ENCODE measurements at places on chromosomes 6 and 20.

DNA sequence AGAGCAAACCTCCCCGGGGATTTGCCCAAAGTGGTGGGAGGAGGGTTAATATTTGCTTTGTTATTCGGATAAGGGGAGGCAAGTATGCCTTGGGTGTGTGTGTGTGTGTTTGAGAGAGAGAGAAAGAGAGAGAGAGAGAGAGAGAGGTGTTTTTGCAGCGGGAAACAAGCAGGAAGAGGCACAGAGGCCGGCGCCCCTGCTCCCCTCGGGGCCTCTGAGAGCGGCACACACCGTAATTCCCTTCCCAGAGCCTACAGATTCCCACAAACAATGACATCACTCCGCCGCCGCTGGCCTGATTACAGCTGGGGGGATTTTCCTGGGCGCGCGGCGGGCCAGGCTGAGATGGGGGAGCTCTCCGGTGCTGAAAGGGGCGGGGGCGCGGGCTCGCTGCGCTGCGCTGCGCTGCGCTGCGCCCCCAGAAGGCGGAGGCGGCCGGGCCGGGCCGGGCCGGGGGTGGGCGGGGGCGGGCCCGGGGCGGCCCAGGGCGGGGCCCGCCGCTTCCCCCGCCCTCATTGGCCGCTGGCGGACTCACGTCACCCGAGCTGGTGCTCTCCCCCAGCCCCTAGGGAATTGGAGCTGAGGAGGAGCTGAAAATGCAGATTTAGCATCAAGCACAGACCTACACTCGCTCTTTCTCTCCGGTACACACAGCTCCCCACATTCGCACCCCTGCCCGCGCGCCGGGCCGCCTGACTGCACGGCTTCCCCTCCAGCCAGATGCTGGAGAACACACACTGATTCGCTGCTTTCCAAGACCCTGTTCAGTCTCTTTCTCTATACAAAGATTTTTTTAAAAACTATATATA, at the start of gene PCSK2:
TSS of gene PCSK2 (plus strand) at position 631 of the 809 bp plus-strand sequence. CDS start 266 bp downstream, outside the sequence.
- DNase-seq, result peak; percentile 61

GRCh38 chr6:145891565-145891964, 72.6 kb downstream of the SHPRH start:
- no peak for DNase-seq

DNA sequence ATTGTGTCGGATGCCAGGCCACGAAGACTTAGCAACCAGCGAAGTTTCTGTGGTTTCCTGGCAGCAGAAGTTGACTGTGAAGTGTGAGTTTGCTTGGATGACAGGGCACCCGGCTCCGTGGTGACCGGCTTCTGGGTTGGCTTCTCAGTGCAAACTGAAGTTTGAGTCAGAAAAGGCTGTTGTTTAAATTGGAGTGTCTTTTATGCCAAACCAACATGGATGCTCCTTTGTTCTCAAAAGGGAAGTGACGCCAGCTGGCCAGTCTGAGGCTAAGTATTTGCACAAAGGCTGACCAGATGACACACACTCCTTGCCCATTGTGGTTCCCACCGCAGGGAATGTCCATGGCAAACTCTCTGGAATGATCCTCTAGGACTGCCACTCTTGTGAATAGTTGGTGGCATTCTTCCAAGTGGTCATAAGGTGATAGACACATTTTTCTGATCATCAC, 164.8 kb upstream of the QKI start:
- no peak for DNase-seq

- DNase-seq, result no peak
Measured at GRCh38 chr6:1587977-1588376, 21.7 kb upstream of the FOXC1 start.

- no peak for DNase-seq
Measured at GRCh38 chr20:63844511-63844991, 13.5 kb upstream of the ZBTB46 start.

GRCh38 chr6:12842658-12843057, 126.1 kb downstream of the PHACTR1 start:
- no peak for DNase-seq

- DNase-seq, result no peak
Measured at GRCh38 chr6:113979937-113980336, 9.0 kb upstream of the HDAC2 start.

DNA sequence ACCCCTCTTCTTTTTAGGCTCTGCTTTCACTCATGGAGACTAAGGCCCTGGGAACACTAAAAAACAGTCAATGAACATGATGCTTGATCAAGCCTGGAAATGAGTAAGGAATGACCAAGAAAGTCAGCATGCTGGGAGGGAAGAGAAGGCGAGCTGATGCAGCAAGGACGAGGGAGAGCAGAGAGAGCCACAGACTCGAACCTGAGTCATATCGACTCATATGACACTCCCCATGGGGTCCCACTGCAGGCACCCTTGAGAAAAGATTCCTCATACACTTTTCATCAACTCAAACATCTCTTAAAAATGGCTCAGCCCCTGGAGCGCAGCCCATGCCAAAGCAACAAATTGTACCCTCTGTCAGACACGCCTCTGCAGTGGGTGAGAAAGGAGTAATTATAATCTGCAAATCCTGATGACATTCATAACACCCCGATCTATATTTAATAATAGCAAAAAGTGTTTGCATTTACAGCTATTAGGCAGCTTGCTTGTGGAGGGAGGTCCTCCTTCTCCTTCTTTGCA, 127.2 kb downstream of the F13A1 start:
- DNase-seq, result no peak

GRCh38 chr6:118335325-118335816, 212.7 kb upstream of the PLN start:
- no peak for DNase-seq

- peak; percentile 56 for DNase-seq
Measured at GRCh38 chr6:163460307-163460782, 45.8 kb downstream of the QKI start.

Measured in kidney glomerular epithelial cell (primary cell).